NCI-H526 treated with DMSO at 0.1 percent for 48 hours (cell line): ENCODE measurements at places on chromosomes 2 and 18.

DNA sequence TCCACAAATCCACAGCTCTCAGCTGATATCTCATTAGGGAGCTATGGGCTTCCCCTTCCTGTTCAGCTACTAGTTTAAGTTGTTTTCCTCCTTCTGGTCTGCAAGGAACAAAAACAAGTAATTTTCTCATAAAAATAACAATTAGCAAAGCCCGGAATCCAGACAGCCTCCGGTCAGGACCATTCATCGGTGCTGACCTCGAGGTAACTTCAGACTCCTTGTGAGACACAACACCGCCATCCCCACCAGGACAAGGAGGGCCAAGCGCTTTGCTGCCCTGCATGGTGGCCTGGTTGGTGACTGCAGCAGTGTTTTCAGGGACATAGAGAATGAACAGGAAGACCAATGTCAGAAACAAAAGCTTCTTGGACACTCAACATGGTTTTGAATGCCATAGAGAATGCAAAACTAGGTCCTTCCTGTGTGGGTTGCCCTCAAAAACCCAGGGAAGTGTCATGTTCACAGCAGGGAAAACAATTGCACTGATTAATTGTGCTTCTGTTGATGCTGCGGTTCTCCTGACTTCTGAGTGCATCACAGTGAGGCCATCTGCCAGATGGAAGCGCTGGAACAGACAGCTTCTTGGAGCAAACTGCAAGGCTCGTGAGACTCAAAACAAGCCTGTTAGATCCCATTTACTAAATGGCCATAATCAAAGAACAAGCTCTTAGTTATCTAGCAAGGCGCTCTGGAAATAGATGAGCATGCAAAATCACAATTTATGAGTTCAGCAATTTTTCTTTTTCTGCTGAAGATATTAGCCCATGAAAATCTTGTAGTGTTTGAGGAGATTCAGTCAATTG, 77.1 kb downstream of the HS1BP3 start:
- no peak for DNase-seq

GRCh38 chr2:236503100-236503499, 66.5 kb upstream of the ACKR3 start:
- DNase-seq = no peak

GRCh38 chr2:210288408-210288807, 26.6 kb downstream of the MYL1 start:
- no peak for DNase-seq

DNA sequence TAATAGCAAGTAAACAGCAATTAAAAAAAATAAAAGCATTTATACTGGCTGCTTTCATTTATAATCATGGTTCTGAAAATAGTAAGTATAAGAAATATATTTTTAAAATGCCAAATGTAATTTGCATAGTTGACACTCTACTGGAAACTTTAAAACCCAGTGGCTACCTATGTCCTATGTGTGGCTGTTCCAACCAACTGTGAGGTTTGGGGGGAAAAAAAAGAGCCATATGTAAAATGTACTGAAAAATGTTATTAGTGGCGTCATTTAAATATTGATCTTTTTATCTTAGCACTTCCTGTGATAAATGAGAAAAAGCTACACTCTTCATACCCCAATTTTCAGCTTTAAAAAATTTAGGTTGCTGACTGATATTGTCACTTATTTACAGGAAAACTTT, 270.7 kb downstream of the TCF4 start:
- DNase-seq = no peak

GRCh38 chr2:196322973-196323810, 151.8 kb upstream of the STK17B start:
- no peak for DNase-seq

DNA sequence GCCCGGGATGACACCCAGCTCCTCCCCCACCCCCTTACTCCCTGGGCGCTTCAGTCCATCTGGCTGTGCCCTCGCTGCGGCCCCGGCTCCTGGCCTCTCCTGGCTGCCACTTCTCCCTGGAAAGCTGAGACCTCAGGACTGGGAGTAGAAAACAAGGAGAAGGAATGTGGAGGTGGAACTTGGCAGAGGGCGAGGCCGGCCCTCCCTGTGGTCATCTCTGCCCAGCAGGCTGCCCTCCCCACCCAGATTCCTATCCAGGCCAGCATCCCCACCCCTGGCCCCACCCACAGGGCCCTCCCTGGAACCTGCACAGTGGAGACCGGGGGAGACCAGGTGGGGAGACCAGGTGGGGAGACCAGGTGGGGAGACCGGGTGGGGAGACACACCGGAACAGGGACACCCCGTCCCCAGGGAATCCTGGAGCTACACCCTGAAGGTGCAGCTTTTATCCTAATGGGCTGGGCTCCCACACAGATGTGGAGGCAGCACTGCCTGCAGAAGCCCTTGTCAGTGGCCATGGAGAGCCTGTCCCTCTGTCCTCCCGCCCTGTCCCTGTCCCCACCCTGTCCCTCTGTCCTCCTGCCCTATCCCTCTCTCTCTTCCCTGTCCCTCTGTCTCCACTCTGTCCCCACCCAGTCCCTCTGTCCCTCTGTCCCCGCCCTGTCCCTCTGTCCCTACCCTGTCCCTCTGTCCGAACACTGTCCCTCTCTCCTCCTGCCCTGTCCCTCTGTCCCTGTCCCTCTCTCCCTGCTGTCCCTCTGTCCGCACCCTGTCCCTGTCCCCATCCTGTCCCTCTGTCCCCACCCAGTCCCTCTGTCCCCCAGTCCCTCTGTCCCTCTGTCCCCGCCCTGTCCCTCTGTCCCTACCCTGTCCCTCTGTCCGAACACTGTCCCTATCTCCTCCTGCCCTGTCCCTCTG, 157.1 kb downstream of the PXDN start:
- DNase-seq = no peak

DNA sequence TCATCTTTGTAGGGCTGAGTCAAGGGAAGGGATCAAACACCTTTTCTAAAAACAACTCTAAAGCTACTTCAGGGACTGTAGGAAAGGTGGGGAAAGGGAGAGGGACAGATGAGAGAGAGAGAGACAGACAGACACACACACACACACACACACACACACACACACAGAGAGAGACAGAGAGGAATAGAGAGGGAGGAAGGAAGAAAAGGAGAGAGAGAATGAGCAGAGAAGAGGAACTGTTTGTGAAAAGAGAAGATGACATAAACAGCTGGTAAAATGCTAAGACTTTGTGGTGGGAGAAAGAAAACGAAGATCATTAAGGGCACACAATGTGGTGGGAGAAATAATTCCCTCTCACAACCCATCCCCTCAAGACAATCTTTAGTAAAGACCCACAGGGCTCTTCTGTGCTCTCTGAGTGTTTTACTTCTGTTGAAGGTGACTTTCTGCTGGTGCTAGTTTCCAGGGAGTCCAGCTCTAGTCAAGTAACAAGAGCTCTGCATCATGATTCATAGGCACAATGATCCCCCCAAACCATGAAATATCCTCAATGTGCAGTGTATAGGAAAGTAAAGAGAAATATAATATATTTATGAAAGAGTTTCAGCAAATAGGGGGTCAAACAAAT, 77.2 kb upstream of the STK17B start:
- no peak for DNase-seq

- DNase-seq = no peak
These were observed 6.7 kb downstream of the ARHGEF4 start for GRCh38 chr2:130843321-130843985.

GRCh38 chr18:78393086-78393862, 586.3 kb upstream of the SALL3 start:
- no peak for DNase-seq

DNA sequence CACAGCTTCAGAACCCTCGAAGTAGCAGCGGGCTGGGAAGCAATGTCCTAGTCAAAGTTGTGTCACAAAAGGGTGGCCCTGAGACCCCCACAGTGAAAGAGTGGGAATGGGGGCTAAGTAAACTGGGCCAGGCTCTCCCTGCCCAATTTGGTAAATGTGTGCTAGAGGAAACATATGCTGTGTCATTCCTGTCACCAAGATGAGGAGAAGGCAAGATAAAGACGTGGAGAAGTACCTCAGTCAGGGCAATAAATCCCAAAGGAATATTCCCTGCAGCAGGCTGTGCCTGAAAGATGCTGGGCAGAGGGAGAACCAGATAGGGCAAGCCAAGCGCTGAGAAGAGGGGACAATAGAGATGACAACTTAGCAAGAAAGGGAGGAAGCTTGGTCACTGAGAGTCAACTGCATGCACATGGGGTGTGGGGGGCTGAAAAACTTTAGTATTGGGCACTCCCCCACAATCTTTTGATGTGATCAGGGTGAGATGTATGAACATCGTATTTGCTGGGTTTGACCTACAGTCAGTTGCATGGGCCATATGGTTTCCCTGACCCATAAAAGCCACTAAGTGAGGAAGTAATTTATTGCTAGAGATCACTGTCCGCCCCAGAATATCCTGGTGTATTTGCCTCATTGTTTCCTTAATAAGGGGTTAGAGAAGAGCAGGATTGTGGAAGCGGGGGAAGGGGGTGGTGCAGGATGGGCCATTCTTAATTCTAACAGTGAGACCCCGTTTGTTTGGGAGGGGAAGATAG, 49.9 kb upstream of the CXCR4 start:
- no peak for DNase-seq

GRCh38 chr18:29644276-29644675, 1398.3 kb downstream of the DSC3 start:
- DNase-seq = no peak

DNA sequence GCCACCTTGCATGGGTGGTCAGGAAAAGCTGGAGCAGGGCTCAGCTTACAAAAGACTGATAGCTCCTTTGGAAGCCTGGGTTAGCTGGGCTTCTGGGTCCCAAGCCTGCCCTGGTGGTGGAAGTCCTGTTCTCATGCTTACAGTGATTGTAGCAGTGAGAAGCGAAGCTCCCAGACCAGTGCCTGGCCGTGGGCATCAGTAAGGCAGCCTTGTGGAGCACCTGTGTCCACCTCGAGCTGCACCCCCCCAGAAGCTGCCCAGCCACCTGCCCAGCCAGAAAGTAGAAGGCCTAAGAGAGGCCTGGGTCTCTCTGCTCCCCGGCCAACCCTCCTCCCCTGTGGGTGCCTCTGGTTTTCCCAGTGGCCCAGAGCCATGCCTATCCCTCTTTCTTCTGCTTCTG, 10.5 kb downstream of the GLI2 start:
- no peak for DNase-seq

GRCh38 chr2:219078951-219079350, 18.2 kb upstream of the IHH start:
- DNase-seq = no peak

DNA sequence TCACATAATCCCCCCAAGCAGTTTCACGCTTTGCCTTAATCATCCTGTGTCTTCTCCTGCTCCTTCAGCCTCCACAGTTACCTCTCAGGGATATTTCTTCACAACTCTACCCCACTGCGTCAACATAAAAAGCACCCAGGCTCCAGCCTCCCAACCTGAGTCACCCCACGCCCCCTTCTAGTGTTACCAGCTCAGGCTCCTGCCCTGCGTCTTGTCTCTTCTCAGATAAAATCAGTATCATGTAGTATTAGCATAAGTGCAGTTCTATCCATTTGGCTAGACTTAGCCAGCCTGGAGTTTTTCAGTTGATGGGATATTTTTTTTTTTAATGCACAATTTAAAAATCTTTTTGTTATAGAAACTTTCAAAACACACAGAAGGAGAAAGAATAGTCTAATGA, 9.6 kb upstream of the PELI1 start:
- DNase-seq = no peak

DNA sequence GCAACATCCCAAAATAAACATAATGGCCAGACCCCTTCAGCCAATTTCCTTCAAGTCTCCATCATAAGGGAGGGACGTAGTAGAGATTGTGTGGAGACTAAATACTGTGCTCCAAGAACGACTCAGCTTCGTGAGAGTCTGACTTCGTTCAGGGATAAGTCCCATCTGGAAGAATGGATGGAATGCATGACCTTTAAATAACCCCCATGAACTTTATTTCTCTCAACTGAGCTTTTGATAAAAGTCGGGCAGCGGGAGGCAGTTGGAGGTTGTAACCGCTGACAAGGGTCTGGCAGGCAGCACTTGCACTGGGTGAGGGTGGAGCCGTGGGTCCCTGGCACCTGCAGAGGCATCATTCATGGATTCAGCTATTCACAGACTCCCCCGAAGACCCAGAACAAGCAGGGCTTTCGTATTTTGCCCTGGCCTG, 115.9 kb downstream of the ZFP36L2 start:
- DNase-seq = no peak

GRCh38 chr18:5669585-5669984, 125.8 kb upstream of the EPB41L3 start:
- DNase-seq = no peak

DNA sequence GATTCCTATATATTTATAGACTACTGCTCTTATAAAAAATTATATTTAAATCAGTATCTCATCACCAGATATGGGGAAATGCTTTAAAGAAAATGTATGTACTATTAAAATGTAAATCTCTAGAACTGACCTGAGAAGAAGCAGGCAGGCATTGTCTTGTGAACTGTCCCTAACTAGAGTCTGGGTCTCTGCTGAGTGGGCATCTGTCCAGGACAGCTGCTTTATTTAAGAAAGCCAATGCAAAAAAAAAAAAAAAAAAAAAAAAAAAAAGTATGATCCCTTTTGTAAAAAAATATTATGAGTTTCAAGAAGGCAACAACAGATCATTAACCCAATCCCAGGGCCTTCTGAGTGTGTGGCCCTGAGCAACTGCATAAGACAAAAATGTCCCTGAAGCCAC, 66.0 kb downstream of the PAX3 start:
- DNase-seq = no peak

GRCh38 chr2:30691948-30692828, 115.1 kb downstream of the CAPN13 start:
- DNase-seq = no peak

DNA sequence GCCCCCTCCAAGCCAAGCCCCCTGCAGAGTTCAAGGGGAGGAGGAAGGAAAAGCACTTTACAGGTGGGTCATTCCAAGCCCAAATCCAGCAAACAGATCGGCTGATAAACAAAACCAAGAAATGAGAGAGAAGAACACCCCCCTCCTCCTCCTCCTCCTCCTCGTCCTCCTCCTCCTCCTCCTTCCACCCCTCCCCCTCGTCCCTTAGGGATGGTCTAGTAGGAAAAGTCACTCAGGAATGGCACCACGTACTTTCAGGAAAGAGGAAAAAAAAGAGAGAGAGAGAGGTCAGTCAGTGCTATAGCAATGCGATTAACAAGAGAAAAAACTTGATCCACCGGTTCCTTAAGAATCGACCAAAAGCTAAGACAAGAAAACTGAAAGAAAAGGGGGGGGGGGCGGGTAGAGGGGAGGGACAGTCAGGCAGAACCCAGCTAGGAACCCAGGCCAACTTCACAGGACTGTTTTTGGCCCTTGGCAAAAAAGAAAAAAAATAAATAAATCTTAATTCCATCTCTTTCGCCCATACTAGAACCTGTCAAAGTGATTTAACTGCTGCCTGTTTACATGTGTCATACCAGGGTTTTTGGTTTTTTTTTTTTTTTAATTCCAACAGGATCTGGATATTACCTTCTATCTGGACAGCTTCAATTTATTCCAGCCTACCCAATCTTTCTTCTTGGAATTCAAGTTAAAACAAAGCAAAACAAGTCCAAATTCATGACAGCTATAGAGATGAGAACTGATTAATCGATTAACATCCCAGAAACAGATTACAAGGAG, 906 bp downstream of the IKZF2 start:
- DNase-seq = no peak

- no peak for DNase-seq
These were observed 31.2 kb downstream of the LHCGR start for GRCh38 chr2:48724278-48724677.

- DNase-seq = no peak
These were observed 5.0 kb upstream of the MYO5B start for GRCh38 chr18:50199921-50200320.

GRCh38 chr18:25985707-25986394, 104.6 kb downstream of the SS18 start:
- no peak for DNase-seq
